NCI-H460 (cell line): ENCODE measurements at places on chromosomes 11 and 22. TPM values are rescaled to one million over a fixed set of nuclear protein-coding genes. Genes with fewer than 3 reads are reported as not detected.

DNA sequence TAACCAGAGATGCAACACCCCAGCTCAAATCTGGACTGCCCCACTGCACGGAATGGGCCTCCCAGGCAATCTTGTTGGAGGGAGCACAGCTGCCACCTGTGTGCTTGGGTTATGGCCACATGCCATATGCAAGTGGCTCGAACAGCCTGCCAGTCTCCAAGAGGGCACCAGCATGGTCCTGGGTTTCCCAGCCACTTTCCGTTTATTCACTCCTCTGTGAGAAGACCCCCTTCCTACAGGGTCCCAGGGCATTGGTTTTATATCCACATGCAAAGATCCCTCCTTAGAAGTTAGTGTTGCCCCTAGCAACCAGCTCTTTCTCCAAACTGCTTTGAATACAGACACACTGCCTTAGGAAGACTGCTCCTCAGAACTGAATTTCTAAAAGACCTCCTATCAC is 487.8 kb downstream of the BUD13 start:
- DNase-seq, result no peak

DNA sequence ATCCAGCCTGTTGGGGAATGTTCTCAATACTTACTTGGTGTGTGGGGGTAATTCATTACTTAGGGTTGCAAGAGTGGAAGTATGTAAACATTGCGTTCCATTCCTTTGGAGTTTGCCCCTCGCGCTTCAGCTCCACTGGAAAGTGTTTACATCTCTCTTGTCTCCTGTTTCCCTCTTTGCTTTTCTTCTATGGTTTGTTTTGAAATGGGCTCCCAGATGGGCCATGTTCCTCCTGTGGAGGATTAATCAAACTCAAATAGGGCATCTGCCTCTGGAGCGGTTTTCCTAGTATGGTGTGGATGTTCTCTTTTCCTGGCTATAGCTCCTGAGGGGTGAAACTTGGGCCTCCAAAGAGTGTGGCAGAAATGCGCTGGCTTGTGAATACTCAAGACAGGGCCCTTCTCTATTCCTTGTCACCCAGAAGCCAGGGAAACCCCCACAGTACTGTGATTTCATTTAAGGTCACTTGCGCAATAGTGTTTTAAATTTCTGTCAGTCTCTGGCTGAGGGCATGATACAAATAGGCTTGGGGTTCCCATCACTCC is 51.9 kb downstream of the CD44 start:
- no peak for DNase-seq

- DNase-seq, result no peak
Measured at GRCh38 chr22:36948273-36949225, 35.1 kb downstream of the CSF2RB start.

DNA sequence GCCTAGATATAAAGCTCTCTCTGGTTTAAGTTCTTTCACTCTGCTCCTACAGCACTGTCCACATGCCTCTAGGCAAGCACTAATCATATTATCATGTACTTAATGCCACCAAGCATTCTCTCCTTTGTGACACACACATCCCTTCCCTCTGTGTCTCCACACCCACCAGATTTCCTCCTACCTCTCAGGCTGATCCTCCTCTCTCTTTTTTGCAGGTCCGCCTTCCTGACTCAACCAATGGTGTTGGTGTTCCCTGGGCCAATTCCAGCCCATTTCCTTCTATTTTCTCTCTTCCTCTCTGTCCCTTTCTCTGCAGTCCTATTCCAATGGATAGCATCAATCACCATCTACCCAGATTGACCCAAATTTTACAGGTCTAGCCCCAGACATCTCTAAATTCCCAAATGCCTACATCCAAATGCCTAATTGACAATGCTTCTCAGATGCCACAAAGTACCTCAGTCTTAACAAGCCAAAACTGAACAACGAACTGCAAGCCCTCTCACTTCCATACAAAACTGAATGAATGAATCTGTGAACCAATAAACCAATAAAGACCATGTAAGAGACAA is 504 bp upstream of the ZNF215 start:
- no peak for DNase-seq

DNA sequence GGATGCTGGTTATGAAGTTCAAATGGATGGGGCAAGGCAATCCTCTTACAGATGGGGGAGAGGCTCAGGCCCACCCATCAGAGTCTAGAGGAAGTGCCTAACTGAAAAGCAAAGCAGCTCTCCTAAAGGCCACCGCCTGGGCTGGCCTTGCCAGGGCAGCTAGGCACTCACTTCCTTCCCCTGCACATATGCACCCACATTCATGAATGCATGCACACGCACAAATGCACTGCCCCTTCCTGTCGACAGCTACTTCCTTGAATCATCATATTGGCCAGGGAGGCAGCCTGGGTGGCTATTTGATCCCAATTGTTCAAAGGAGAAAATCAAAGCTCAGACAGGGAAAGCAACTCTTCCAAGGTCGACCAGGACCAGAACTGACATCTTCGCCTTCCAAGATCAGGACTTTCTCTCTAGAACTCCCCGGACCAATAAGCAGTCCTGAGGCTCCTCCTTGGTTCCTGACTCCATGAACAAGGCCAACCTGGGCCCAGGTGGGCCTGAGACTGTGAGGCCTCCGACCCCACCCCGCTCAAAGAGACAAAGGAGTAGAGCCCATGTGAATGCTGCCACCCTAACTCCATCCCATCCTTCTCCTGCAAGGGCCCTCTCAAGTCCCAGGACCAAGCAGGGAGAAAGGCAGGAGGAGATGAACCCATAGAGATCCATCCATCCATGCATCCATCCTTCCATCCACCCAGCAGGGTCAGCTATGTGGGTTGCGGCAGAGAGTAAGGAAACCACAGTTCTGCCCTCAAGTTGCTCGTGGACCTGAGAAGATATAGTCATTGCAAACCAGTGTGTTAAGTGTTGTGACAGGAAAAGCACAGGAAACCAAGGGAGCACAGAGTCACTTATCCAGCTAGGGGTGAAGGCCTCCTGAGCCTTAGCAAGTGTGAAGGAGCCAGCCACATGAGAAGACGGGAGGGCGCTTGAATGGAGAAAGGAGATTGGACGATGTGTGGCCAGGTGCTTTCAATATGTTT is 35.4 kb upstream of the LMO1 start:
- DNase-seq, result no peak

GRCh38 chr11:1228921-1229451 is 6.1 kb downstream of the MUC5B start:
- DNase-seq, result no peak

DNA sequence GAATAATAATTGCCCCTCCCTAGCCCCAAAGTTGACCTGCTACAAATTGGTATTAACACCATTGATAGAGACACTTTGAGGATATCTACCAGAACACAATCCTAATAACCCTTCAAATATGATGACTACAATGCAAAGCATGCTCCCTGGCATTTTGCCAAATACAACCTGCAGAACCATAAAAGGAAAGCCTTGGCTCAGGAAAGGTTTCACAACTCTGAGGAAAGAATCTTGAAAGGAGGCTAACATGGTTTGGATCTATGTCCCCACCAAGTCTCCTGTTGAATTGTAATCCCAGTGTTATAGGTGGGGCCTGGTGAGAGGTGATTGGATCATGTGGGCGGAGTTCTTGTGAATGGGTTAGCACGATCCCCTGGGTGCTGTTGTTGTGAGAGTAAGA is 140.4 kb upstream of the ARHGAP42 start:
- DNase-seq, result no peak

- no peak for DNase-seq
Measured at GRCh38 chr11:36000616-36001190, 56.8 kb downstream of the LDLRAD3 start.

DNA sequence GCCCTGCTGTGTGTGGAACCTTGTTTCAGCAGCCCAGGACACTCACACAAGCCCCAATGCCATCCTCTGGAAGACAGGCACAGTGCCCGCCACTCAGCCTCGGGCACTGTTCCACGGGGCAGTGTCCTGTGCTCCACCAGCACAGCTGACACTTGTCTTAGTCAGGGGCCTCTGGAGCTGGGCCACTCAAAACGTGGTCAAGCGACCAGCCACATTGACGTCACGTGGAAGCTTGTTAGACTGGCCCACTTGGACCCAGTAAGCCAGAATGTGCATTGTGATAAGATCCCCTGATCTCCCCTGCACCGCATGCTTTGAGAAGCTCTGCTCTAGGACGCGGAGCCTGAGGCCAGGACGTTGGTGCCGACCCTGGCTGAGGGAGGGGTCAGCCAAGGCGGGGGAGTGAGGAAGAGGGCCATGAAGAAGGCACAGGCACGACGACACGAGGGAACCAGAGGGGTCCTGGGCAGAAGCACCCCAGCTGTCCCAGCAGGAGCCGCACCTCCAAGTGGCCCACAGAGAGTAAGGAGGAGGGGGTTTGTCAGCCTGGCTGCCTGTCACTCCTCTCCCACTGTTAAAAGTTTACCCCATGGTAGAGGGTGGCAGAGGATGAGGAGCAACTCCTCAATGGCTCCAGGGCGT is 64.6 kb downstream of the LINC01488 start:
- no peak for DNase-seq

The TMEM191C gene
- 0.37 and 2.4 TPM in 2 replicates for total RNA-seq

DNA sequence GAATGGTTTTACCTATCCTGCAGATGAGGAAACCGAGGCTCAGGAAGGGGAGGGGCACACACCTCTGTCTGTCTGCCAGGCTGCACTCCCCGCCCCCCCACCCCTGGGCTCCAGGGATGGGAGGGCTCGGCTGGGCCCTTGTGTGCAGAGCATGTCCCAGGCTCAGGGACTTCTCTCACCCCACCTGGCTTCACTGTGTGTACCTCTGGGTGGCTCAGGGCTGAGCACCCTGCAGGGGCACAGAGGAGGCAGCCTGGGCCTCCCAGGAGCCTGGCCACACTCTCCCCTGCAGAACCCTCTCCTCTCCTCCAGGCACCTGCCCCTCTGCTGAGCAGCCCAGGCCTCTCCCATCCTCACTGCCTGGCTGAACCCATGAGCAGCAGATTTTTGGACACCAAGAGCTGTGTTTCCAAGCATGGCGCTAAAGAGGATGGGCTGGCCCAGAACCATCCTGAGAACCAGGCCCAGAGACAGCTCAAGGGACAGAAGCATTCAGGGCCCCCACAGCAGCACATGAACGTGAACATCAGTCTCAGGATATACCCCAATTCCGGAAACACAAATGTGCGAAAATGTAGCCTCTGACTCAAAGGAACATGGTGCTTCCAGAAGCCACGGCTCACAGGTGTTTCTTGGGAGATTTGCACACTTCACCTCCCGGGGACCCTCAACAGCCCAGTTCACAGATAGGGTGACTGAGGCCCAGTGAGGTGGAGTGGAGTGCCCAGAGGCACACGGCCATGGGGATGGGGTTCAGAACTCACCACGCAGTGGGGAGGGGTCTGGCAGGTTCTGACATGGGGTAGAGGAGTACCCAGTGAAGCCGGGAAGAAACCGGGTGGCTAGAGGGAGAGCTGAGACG is 10.5 kb downstream of the EMID1 start:
- DNase-seq, result no peak

- no peak for DNase-seq
Measured at GRCh38 chr22:30813936-30814335, 119.3 kb downstream of the OSBP2 start.

- DNase-seq, result no peak
Measured at GRCh38 chr11:77100166-77101042, 2.2 kb upstream of the OMP start.

- DNase-seq, result no peak
Measured at GRCh38 chr11:22467741-22468140, 129.6 kb downstream of the SLC17A6 start.

GRCh38 chr11:75668451-75669297 is at the start of gene MAP6:
Gene MAP6 (minus strand): TSS chr11:75669038. CDS start chr11:75668369, 669 bp downstream.
- no peak for DNase-seq

The GLB1L2 gene
- 8.9 and 9.3 TPM in 2 replicates for total RNA-seq

The OR10A4 gene
- not detected in 2 replicates for total RNA-seq

DNA sequence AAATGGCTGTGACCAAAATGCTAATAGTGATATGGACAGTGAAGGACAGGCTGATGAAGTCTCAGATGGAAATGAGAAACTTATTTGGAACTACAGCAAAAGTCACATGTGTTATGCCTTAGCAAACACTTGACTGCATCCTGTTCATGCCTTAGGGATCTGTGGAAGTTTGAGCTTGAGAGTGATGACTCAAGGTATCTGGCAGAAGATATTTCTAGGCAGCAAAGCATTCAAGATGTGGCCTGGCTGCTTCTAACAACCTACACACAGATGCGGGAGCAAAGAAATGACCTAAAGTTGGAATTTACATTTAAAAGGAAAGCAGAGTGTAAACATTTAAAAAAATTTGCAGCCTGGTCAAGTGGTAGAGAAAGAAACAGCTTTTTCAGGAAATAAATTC is 28.1 kb upstream of the CD81 start:
- no peak for DNase-seq

DNA sequence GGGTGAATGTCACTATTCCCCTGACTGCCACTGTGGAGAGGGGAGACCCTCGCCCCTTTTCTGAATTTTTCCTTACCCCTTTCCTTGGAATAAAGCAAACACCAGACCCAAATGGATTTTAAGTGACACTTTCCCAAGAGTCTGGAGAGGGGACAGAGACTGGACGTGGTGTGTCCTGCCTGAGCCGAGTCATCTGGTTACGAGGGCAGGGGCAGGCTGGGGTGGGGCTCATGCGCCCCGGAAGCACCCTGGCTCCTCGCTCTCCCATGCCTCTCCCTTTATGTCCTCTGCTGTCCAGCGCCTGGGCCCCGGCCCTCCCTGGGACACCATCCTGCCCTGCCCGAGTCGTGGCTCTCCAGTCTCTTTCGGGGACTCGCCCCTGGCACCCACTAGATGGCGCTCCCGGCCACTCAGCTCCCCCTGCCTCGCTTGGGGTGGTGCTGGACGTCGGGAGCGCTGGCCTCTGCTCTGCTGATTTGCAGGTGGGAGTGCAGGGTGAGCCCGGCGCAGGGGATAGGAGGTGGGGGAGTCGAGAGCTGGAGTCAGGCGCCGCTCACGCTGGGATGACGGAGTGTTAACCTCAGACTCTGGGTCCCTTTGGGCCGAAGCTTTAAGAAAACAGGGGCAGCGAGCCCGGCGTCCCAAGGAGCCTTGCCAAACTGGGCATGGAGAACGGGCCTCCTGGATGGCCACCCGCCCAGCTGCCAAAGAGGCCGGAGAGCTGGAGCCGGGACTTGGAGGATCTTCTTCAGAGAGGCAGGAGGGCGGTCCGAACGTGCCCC is 89.8 kb downstream of the RPS6KA4 start:
- peak; percentile 65 for DNase-seq

GRCh38 chr22:49212002-49212401 is 615.7 kb downstream of the BRD1 start:
- DNase-seq, result no peak

The DEFB131B gene
- total RNA-seq, result not detected in 2 replicates

- DNase-seq, result peak; percentile 14
Measured at GRCh38 chr11:80388130-80388529, 947.3 kb upstream of the TENM4 start.

- no peak for DNase-seq
Measured at GRCh38 chr11:88629496-88629895, 292.0 kb upstream of the CTSC start.

The LRRN4CL gene
- 0.02 TPM in 1 of 2 replicates, not detected in the other for total RNA-seq

GRCh38 chr11:17401841-17402240 is 13.4 kb upstream of the KCNJ11 start:
- DNase-seq, result no peak

DNA sequence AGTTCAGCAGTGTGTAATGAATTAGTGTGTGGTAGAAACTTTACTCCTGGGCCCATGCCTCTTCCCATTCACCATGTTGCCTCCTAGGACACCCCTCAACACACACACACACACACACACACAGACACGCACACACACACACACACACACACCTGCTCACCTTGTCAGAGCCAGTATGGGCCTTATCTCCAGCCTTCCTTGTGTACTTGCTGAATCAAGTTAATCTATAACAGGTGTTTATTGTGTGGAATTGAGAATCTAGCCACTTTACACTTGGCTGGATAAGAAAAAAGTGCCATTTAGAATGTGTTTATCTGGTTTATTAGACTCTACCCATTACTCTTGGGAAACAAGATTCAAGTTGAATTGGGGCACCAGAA is 14.5 kb upstream of the ZDHHC13 start:
- DNase-seq, result no peak

The HOATZ gene
- total RNA-seq, result not detected in 2 replicates
